ENCODE measurements at places on chromosomes 4 and X. TPM values are rescaled to one million over a fixed set of nuclear protein-coding genes. Genes with fewer than 3 reads are reported as not detected.

- no peak for DNase-seq
These were observed 31.1 kb downstream of the F11 start for GRCh38 chr4:186297013-186297645.

DNA sequence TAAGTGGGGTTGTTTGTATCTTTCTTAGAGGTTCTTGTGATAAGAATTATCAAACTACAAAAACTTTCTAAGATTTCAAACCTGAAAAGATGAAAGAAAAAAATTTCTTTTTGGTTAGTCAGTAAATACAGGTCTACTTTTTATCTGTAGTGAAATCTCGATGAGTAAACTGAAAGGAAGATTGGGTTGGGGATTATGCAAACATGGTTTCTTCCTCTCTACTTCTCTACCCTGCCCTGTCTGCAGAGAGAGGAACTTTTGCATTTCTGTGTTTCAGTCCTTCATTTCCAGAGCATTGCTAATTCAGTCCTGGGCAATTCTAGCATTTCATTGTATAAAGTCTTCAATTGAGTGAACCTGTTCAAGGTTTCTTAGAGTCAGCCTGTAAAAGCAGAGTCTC is 51.6 kb upstream of the IL2 start:
- no peak for DNase-seq

DNA sequence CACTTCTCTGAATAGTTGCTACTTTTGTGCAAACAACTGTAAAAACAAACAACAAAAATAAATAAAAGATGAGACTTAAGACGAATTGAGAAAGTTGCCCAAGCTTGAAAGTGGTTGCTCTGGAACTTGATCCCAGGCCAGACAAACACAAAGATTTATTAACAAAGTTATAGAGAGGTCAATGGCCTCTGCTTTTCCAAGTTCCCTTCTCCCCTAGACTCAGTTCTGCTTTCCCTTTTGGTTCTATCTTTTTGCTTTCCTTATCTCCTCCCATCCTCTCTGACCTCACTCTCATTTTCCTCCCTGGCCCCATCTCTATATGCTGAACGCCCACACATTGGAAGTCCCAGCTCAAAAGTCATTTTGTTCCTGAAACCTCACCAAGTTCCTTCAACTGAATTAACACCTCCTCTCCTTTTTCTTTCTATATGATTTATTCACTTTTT is 82.7 kb downstream of the MXRA5 start:
- DNase-seq, result peak; percentile 3

DNA sequence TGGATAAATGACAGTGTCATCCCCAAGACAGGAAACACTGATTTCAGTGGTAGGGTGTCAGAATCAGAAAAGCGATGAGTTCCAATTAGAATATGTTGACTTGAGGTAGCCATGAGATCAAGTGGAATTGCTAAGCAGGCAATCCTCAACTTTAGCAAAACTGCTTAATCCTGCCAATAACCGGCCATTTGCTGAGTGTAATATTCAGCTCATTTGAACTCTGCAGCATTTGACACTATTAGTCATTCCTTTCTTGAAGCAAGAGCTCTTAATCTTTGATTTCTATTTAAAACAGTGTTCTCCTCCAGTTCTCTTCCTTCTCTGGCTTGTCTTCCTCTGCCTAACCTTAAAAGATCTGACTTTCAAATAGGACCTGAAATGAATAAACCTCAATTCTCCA is 68.7 kb upstream of the DCLK2 start:
- no peak for DNase-seq

GRCh38 chrX:67004451-67004850 is 365.6 kb upstream of the EDA2R start:
- DNase-seq, result no peak

DNA sequence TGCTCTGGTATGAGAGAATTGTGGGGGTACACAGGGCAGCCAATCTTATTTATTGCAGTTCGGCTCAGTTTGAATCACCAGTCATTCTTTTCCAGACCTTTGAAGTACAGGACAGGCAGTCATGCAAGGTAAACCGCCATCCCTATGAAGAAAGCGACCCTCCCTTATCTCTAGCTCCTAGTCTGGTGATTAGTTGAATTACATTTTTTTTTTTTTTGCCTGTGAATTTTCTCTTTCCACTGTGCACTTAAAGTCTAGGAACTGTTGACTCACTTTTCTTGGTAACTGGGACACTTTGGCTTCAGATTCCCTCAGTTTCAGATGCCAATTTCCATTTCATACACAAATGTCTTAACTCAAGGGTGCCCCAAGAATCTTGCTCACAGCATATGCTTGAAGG is 82.4 kb upstream of the FAM9C start:
- DNase-seq, result no peak

DNA sequence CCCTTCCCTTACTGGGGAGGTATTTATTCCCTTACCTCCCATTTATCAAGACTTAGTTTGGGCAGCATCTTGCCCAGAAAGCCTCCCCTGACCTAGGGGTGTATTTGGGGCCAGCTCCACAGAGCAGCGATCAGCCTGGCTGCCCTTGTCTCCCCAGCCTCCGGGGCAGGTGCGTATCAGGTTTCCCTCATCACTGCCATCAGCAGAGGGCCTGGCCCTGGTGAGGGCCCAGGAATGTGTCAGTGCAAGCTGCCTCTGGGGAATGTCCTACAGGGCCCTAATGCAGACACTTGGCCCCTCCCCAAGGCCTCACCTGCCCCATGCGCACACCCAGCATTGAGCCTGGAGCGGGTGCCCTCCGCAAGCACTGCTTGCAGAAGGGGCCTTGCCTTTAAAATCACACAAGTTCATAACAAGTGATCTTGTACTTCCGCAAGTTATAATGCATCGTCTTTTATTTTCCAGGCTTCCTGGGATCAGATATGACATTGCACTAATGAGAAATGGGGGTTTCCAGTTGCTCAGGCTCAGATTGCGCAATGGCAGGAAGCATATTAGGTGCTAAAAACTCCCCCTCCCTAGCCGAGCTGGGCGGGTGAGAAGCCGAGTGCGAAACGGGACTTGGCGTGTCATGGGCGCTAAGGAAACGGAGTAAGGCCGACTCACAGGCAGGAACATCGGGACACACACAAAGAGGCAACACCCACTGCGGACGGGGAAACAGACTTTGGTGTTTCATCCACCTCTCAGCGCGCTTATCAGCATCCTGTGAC is 25.4 kb upstream of the AFAP1 start:
- no peak for DNase-seq

Gene HMGB3
- 7.0 TPM for total RNA-seq

Gene HS6ST2
- total RNA-seq, result 1.3 TPM

Gene TDO2
- not detected for total RNA-seq

Gene BTC
- total RNA-seq, result not detected

Measured in MG63 (cell line).